ENCODE measurements at places on chromosomes 13 and 19. TPM values are rescaled to one million over a fixed set of nuclear protein-coding genes. Genes with fewer than 3 reads are reported as not detected.

- no peaks in the 10 kb centered on the region for H3K4me1 ChIP-seq
- no peak overlapping the region for H3K4me3 ChIP-seq
- DNase-seq: peak; percentile 25
- no peaks in the 10 kb centered on the region for H3K36me3 ChIP-seq
Observed at GRCh38 chr13:40503966-40504591, 162.4 kb downstream of the FOXO1 start.

- no peak overlapping the region for H3K27ac ChIP-seq
- H3K4me1 ChIP-seq: no peaks in the 10 kb centered on the region
- no peaks in the 10 kb centered on the region for H3K27me3 ChIP-seq
- no peaks in the 10 kb centered on the region for H3K36me3 ChIP-seq
Observed at GRCh38 chr19:31723101-31723500, 373.9 kb upstream of the TSHZ3 start.

DNA sequence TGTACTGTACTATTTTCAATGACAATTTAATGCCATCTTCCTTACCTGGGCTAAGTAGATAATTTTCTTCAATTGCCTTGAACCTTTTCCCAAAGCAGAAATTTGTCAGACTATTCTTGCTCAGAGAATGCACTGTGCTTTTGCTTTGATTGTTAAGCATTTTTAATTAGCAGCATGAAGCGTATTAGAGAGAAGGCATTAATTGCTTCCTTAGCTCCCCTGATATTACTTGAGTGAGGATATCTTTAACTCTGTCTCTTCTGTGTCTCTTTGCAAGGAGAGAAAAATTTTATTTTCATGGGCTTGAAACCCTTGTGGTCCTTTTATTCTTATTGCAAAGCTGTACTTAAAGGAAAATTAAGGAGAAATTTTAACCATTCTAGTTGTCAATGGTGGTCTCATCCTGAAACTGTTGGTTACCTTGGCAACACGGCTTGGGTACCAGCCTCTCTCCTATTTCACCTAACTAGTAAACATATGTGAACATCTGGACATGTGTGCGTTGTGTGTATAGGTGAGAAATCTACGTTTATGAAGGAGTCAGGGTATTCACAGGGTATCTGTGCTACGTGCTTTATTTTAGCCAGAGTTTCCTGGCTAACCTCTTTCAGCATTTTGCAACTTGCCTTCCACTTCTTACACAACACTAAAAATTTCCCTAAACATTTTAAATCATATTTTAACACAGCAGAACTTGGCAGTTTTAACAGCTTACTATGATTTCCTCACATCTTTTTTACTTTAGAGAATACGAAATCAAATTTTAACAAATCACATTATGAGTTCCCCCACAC is 225.5 kb downstream of the KLF5 start:
- H3K4me3 ChIP-seq: no peak overlapping the region
- H3K4me1 ChIP-seq: no peaks in the 10 kb centered on the region
- no peaks in the 10 kb centered on the region for H3K27me3 ChIP-seq
- H3K27ac ChIP-seq: no peak overlapping the region
- H3K36me3 ChIP-seq: no peaks in the 10 kb centered on the region
- no peak for DNase-seq

GRCh38 chr19:4559569-4559968 is at the start of gene SEMA6B:
TSS of gene SEMA6B (minus strand) at chr19:4559684. CDS start at chr19:4558457, 1,227 bp downstream.
- H3K27me3 ChIP-seq: no peaks in the 10 kb centered on the region
- H3K36me3 ChIP-seq: no peaks in the 10 kb centered on the region
- no peak within 1 kb of the TSS for H3K4me3 ChIP-seq
- no peak for DNase-seq
- H3K27ac ChIP-seq: no peak within 1 kb of the TSS

The HNRNPM gene
- total RNA-seq: 75.6 TPM

The STOML3 gene
- total RNA-seq: not detected

The KLHL1 gene
- total RNA-seq: not detected

The ANGPTL4 gene
- 1.9 TPM for total RNA-seq

The SIGLECL1 gene
- total RNA-seq: not detected

DNA sequence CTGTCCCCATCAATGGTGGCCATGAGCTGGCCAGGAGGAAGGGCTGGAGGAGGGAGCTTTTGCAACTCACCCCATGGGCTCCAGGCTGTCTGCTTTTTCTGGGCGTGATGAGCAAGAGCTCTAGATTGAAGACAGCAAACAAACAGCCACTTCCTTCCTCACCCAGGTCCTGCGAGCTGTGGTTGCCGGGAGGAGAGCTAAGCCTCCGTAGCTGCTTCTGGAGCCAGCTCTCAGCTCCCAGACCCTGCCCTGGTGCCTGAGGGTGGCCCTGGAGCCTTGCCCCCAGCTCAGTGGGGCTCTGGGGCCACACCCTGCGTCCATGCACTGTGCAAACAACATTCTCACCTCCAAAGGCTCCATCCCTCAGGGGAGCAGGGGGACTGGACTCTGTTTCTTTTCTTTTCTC is 6.2 kb downstream of the MYO1F start:
- no peaks in the 10 kb centered on the region for H3K36me3 ChIP-seq
- peaks cover 17% of the 10 kb centered on the region for H3K4me1 ChIP-seq
- peak; percentile 68 for DNase-seq
- peak overlapping the region; percentile 87 for H3K27ac ChIP-seq
- no peaks in the 10 kb centered on the region for H3K27me3 ChIP-seq

The ZNF772 gene
- total RNA-seq: 33.0 TPM

The LILRA1 gene
- not detected for total RNA-seq

- no peak for DNase-seq
- no peaks in the 10 kb centered on the region for H3K27me3 ChIP-seq
- no peaks in the 10 kb centered on the region for H3K36me3 ChIP-seq
- H3K4me1 ChIP-seq: no peaks in the 10 kb centered on the region
Observed at GRCh38 chr13:102978168-102978567, 88.0 kb downstream of the SLC10A2 start.

GRCh38 chr19:45467456-45468158 is at the start of gene FOSB:
TSS of gene FOSB (plus strand) at chr19:45467996. CDS start at chr19:45468587, 591 bp downstream.
- no peaks in the 10 kb centered on the region for H3K36me3 ChIP-seq
- peak within 1 kb of the TSS; percentile 76 for H3K4me3 ChIP-seq
- peaks cover 8% of the 10 kb centered on the region for H3K4me1 ChIP-seq
- no peaks in the 10 kb centered on the region for H3K27me3 ChIP-seq
- peak; percentile 92 for DNase-seq

The VAV1 gene
- total RNA-seq: not detected

DNA sequence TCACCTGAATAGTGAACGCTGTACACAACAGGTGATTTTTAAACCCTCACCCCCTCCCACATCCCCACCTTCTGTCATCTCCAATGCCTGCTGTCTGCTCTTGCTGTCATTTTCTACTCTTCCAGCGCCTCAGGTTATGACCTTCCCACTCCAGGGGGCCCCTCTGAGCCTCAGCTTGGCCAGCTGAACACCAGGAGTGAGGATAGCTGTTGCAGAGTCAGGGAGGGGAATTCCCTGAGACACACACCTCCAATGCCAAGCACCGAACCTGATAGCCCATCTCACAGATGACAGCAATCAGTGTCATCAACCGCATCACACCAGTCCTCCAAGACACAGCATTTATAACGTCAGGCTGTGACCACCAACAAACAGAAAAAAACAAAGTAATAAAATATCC is 193.5 kb downstream of the ZNF536 start:
- DNase-seq: no peak
- H3K4me3 ChIP-seq: no peak overlapping the region
- H3K27ac ChIP-seq: no peak overlapping the region
- no peaks in the 10 kb centered on the region for H3K36me3 ChIP-seq
- H3K4me1 ChIP-seq: no peaks in the 10 kb centered on the region

The KLK3 gene
- total RNA-seq: not detected

GRCh38 chr13:105665284-105665683 is 870.2 kb downstream of the EFNB2 start:
- no peak overlapping the region for H3K4me3 ChIP-seq
- no peaks in the 10 kb centered on the region for H3K27me3 ChIP-seq
- H3K4me1 ChIP-seq: peaks cover 3% of the 10 kb centered on the region
- peak; percentile 54 for DNase-seq
- no peak overlapping the region for H3K27ac ChIP-seq

Data from IMR-90 (cell line).